ENCODE measurements at places on chromosomes 1 and 21. TPM values are rescaled to one million over a fixed set of nuclear protein-coding genes. Genes with fewer than 3 reads are reported as not detected.

The C1orf226 gene
- 2.3 TPM for total RNA-seq

The TINAGL1 gene
- 56.0 TPM for total RNA-seq

The C1QTNF12 gene
- 6.3 TPM for total RNA-seq

The FCER1G gene
- total RNA-seq: 4.4 TPM

The FMO5 gene
- 1.5 TPM for total RNA-seq

The FNBP1L gene
- total RNA-seq: 57.0 TPM

The USP48 gene
- total RNA-seq: 98.1 TPM

The TMEM81 gene
- total RNA-seq: 0.72 TPM

The HFM1 gene
- 3.9 TPM for total RNA-seq

The CYP4A22 gene
- not detected for total RNA-seq

The OR2T11 gene
- not detected for total RNA-seq

The OPRD1 gene
- total RNA-seq: 0.72 TPM

The AGMAT gene
- total RNA-seq: 2.2 TPM

The TAF13 gene
- 68.0 TPM for total RNA-seq

DNA sequence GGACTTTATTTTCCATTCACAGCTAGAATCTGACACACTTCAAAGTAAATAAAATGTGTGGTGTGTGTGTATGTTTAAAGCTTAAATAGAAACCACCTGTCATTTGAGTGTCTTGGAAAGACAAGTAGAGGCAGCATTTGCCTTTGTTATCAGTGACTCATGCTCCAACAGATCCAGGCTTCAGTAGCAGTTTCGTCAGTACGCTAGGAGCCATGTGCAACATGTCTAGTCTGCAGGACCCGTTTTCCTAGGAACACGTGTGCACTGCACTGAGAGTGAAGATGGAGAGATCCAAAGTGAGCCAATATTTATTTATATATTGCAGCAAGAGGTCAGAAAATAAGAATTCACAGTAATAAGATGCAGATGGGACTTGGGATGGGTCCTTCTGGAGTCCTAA is 41.8 kb downstream of the SGIP1 start:
- DNase-seq: peak; percentile 77

DNA sequence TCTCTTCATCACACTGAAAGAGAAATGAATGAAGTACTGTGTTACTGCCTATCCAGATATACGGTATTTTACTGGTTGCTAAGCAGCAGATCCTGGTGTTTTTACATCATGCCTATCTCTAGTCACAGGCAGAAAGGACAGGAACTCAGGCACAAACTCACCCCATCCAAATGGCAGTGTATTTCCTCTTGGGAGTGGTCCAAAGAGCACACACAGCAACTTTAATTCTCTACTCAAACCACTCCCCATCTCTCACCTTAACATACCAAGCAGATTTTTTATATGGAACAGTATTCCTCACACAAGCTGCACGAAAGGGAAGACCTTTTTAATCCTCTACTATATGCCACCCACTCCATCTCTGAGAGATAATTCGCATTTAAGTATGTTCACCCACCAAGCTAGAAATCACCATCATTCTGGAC is 27.3 kb downstream of the EIF4G3 start:
- peak; percentile 70 for DNase-seq

DNA sequence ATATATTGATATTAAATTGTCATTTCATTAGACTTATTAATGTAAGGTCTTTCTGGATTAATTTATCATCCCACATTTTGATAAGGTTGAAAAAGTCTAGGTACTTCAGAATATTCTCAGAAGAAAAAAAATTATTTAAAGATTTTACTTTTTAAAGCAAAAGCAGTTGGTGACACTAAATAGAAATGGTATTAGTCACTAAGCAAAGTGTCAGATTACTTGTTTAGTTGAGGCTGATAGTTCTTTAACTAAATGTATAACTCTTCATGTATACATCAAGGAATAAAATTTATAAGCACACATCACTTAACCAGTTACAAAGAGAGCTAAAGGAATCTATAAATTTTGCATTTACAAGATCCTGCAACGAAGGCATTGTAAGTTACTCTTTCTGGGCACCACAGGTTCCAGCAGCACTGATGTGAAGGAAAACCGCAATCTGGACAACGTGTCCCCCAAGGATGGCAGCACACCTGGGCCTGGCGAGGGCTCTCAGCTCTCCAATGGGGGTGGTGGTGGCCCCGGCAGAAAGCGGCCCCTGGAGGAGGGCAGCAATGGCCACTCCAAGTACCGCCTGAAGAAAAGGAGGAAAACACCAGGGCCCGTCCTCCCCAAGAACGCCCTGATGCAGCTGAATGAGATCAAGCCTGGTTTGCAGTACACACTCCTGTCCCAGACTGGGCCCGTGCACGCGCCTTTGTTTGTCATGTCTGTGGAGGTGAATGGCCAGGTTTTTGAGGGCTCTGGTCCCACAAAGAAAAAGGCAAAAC is 101.1 kb downstream of the ADARB1 start:
- DNase-seq: no peak

- DNase-seq: no peak
These were observed 178.7 kb downstream of the GABPA start for GRCh38 chr21:25913479-25913878.

GRCh38 chr1:230728710-230729392 is 14.9 kb upstream of the AGT start:
- DNase-seq: peak; percentile 73

- no peak for DNase-seq
These were observed 19.5 kb upstream of the NCMAP start for GRCh38 chr1:24536391-24536840.

GRCh38 chr1:20728371-20729154 is 3.9 kb downstream of the SH2D5 start:
- DNase-seq: no peak

GRCh38 chr1:183844806-183845205 is 39.9 kb downstream of the RGL1 start:
- no peak for DNase-seq

GRCh38 chr1:43565600-43566360 is 35.1 kb downstream of the PTPRF start:
- DNase-seq: peak; percentile 85

- peak; percentile 33 for DNase-seq
These were observed 347.2 kb downstream of the DISC1 start for GRCh38 chr1:231973830-231974229.

GRCh38 chr1:180778782-180779398 is 133.8 kb upstream of the KIAA1614 start:
- no peak for DNase-seq

DNA sequence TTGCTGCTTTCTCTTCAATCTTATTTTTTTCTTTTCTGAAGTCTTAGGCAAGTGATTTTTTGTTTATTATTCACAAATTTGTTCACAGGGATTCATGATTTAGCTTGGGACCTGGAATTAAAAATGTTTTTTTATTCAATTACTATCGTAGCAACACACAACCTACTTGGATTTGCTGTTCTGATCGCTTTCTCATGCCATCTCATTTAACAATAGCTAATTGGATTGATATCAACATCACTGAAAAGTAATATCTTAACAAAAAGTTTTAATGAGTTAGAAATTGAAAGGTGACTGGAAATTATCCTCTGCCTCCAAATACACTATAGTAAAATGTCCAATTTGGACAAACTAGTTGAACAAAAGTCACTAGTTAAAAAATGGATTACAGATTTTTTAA is 32.4 kb downstream of the MAP3K21 start:
- no peak for DNase-seq

DNA sequence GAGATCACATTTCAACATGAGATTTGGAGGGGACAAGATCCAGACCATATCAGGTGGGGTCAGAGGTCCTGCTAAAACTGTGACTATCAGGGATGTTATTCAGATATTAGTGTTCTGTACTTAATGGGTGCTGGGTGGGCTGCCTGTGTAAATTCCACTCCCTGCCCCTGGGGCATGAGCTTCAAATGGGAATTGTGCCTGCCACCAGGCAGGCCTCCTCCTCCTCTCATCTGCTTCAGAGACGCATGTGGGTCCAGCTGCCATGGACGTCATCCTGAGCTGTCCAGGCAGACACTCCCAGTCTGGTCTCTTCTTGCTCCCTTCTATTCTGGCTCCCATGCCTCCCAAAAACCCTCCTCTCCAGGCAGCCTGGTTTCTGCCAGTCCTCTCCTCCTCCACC is 10.4 kb downstream of the QSOX1 start:
- no peak for DNase-seq

DNA sequence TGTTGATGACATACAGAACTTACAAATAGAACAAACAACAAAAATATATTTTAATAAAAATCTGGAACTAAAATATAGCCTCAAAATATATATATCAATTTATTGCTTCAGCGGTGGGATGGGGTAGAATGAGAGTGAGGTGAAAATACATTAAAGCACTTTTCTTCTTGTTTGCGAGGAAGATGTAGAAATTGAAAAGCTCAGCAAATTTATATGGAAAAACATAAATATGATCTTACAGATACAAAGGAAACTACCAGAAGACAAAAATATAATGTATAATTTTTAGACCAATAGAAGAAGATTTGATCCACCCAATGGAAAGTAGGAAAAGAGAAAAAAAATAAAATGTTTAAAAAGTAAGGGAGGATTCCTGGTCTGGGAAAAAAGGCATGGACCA is 372.2 kb downstream of the DISC1 start:
- DNase-seq: no peak

GRCh38 chr1:9551984-9552383 is 12.7 kb downstream of the SLC25A33 start:
- no peak for DNase-seq

DNA sequence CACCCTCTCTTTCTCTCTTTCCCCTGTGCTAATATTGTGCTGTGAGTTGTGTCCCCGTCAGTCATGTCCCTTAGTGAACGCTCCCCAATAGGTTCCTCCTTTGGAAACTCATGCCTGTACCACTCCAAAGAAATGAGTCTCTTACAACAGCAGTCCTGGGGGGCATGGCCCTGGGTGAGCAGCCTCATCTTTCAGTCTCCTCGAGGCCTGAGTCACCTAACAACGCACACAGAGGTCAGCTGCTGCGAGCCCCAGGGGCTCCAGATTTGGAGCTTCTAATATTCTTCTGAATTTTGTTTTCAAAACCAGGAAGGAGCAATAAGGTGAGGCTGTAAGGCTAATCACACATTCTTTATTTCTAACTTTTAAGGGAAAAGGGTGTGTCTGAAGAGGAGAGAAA is 30.5 kb upstream of the ZBTB8A start:
- no peak for DNase-seq

DNA sequence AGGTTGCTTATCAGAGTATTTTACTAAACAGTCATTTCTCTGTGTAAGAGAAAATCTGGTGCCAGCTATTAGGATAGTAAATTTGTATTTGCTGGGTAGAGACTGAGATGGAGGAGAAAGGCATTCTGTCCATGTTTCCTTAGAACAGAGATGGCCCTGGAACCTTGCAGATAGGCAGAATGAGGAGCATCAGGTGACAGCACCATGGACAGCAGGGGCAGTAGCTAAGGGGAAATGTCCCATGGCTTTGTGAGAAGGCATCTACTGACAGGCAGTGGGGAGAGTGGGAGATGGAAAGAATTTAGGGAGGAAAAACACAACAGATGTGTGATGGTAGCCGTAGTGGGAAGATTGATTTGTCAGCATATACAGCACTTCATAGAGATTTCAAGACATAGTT is 105.0 kb downstream of the PRRX1 start:
- DNase-seq: peak; percentile 16

DNA sequence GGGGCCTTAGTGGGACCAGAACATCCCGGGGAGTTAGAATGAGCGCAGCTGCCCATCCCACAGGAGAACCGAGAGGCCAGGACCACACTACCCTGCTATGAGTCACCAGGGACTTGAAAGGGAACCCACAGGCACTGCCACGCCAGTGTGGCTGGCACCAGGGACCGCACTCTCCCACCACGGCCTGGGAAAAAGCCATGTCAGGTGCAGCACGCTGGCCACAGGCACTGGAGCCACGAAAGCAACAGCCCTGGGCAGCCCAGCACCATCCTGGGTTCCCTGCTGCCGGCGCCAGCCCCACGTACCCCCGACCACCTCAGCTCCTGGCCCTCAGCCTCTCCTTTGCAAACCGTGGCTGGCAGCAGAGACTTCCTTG is 14.1 kb upstream of the TMEM240 start:
- no peak for DNase-seq

- no peak for DNase-seq
These were observed 52.5 kb downstream of the DISC1 start for GRCh38 chr1:231679109-231679508.

GRCh38 chr1:7667625-7668218 is 103.4 kb upstream of the VAMP3 start:
- peak; percentile 95 for DNase-seq

DNA sequence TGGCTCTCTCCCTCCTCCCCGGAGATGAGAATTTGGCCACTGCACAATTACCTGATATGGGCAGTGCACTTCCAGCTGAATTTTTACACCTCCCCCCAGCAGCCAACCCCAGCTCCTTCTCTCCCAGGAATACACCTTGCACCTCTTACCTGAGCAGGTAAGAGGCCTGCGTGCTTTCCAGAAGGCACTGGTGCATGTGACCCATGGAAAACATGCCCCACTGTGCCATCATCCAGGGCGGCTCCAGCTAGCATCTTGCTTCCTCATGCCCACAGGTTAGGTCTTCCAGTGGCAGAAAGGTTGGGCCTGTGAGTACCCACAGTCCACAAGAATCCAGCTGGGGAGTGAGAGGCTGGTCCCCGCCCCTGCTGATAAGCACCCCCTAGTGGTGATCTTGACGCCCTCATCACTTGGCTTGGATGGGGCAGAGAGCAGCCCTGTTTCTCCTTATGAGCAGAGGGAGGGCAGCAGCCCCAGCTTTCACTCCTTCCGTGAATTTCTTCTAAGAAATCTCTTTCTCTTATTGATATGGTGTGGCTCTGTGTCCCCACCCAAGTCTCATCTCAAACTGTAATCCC is 57.8 kb downstream of the EDARADD start:
- no peak for DNase-seq

DNA sequence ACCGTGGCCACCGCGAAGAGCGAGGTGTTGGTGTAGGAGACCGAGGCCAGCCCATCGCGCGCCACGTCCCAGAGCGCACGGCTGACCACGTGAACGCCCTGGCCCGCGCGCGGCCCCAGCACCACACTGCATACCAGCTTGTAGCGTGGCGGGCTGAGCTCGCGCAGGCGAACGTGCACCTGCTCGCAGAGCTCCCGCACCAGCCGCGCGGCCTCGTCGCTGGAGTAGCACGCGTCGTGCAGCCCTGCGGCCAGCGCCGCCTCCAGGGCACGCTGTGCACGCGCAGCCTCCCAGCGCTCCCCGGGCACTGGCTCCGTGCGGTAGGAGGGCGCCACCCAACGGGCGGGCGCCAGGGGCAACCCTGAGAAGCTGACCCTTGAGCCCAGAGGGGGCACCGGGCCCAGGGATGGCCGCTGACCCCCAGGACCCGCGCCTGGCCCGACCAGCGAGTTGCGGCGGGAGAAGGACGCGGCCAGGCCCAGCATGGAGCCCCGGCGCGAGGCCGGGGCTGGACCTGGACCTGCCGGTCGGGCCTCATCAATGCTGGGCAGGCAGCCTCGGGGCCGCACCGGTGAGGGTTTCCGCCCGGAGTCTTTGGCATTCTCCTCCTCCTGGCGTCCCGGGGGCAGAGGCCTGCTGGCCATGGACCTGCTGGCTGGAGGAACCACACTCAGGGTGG is 987 bp downstream of the DYNLT4 start:
- no peak for DNase-seq
